Stimulated activated CD4-positive, alpha-beta T cell treated with anti-CD3 and anti-CD28 coated beads, TNF-alpha, amount 100 ng/mL, for 4 hours (primary cell): ENCODE measurements at places on chromosomes 1 and 21.

- DNase-seq: no peak
Observed at GRCh38 chr1:7421471-7422075, 349.5 kb upstream of the VAMP3 start.

- DNase-seq: no peak
Observed at GRCh38 chr1:205449254-205449749, 6.5 kb downstream of the BLACAT1 start.

- no peak for DNase-seq
Observed at GRCh38 chr1:92572520-92572919, 85.8 kb upstream of the GFI1 start.

- no peak for DNase-seq
Observed at GRCh38 chr1:186872291-186872690, 43.5 kb downstream of the PLA2G4A start.

DNA sequence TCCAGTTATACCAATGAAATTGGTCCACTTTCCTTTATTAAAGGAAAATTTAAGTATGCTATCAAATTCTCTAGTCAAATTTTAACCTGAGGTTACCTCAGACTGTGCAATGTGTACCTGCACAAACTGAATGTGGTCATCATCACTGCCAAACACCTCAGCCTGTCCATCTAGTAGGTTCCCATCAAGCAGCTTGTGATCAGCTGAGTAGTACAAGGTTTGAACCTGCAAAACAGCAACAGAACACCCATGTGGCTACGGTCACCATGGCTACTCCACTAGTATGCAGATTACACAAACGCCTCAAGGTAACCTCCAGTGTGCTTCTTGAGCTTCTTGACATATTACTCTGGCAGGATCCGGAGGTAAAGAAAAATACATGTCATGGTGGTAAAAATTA, 11.6 kb downstream of the IVNS1ABP start:
- DNase-seq: no peak

DNA sequence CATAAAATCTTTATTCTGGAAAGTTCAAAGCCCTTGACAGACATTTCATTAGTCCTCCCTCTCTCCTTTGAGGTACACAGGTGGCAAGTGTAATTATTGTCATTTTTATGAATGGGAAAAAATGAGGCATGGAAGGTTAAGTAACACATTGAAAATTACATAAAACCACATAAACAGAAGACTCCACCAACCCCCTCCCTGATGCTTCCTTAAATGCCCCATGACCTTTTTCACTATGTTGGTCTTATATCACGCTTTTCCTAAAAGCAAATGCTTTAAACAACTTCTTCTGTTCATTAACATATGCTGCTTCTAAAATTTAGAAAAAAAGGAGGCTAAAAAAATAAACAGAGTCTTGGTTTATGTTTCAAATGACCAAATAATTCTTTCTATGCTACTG, 648.4 kb downstream of the PTPRC start:
- DNase-seq: no peak

DNA sequence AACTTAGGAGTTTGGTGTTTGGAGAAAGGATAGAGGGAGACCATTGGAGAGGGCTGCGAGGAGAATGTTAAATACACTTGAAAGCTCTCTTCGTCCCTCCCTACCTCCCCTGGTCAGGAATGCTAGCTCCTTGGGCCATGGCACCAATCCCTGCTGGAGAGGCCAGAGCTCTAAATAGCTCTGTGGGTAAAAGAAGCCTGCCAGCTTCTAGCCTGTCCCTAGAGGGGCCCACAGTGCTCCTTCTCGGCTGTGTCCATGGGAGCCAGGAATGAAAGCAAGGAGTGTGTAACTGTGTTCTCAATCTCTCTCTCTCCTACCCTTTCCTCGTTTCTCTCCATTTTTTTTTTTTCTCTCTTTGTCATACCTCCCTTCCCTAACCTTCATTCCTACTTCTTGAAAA, at the start of gene CCDC190:
TSS of gene CCDC190 (minus strand) at position 75 of the 400 bp plus-strand sequence. CDS start 1,529 bp downstream, outside the sequence.
- no peak for DNase-seq

DNA sequence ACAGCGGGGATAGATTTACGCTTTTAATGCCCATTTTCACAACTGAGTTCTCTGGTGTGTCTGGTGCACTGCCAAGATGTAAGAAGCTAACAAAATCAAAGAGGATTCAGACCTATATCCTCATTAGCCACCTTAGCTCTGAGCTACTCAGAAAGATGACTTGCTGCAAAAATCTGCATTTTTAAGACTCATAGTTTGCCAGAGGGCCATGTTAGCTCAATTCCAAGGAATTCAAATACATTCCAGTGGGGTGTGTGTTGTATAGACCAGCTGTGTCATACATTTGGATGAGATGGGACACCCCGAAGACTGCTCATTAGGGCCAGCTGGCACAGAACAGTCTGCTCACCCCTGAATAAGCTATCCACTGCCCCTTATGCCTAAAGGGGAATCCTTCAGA, 8.9 kb downstream of the DENND2D start:
- DNase-seq: no peak

DNA sequence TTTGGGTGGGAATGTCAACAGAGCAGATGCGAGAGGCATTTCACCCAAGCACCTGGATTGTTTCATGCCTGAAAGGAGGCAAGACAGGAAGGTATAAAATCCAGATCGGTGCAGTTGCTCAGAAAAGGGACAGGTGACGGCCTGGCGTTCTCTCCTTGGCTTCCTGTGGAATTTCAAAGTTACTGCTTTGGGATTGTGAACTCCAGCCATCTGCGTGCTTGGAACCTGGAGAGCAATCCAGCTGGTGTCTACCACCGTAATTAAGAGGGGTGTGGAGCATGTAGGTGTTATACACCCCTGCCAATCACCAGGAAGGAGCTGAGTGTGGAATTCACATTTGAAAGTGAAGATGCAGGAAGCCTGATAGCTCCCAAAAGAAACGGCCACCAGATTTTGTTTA, 286.1 kb downstream of the KIF26B start:
- DNase-seq: no peak
